ENCODE measurements at places on chromosomes 1 and 21. TPM values are rescaled to one million over a fixed set of nuclear protein-coding genes. Genes with fewer than 3 reads are reported as not detected.

Gene TMPRSS3
- not detected for total RNA-seq

Gene FABP3
- total RNA-seq = 6.5 TPM

Gene ADAM30
- not detected for total RNA-seq

Gene DNASE2B
- total RNA-seq = not detected

Gene TRIM46
- 4.8 TPM for total RNA-seq

Gene PLPPR4
- 6.6 TPM for total RNA-seq

Gene SERPINC1
- total RNA-seq = not detected

Gene PTGFRN
- 20.4 TPM for total RNA-seq

Gene OR4F29
- not detected for total RNA-seq

Gene ECM1
- total RNA-seq = 19.7 TPM

Gene CD1D
- 1.1 TPM for total RNA-seq

Gene ATP1A4
- total RNA-seq = 1.2 TPM

Gene WNT2B
- 10.9 TPM for total RNA-seq

Gene SELENBP1
- 71.9 TPM for total RNA-seq

Gene NTMT2
- not detected for total RNA-seq

Gene RNU1-4
- 13,769 TPM for total RNA-seq

Gene AIRE
- total RNA-seq = 0.13 TPM

Gene FLAD1
- 24.3 TPM for total RNA-seq

Gene CHIA
- not detected for total RNA-seq

Gene PTPN22
- total RNA-seq = 4.1 TPM

Gene SPRR2F
- total RNA-seq = not detected

Gene S100A3
- total RNA-seq = not detected

Gene FAM163A
- total RNA-seq = not detected

Gene FMO1
- total RNA-seq = 10.2 TPM

Gene GPR61
- not detected for total RNA-seq

Gene KCNJ15
- total RNA-seq = 9.3 TPM

Gene RGL1
- total RNA-seq = 76.9 TPM

Gene CADM3
- 207 TPM for total RNA-seq

Gene HSD11B1
- total RNA-seq = 6.0 TPM

Gene CYP4A11
- 0.36 TPM for total RNA-seq

Gene GBP7
- total RNA-seq = 0.13 TPM

Gene TRPM2
- total RNA-seq = 9.9 TPM

Gene NMNAT2
- 2.6 TPM for total RNA-seq

Gene GIPC2
- total RNA-seq = 4.0 TPM

Gene VCAM1
- 36.2 TPM for total RNA-seq

Gene RHBDL2
- total RNA-seq = 0.22 TPM

Gene GABRD
- not detected for total RNA-seq

Gene MPZL1
- 102 TPM for total RNA-seq

Gene LMX1A
- 0.22 TPM for total RNA-seq

Gene SH3D21
- 9.8 TPM for total RNA-seq

Gene KDM1A
- total RNA-seq = 39.9 TPM

Gene TSPEAR
- total RNA-seq = not detected

Gene FRRS1
- total RNA-seq = 6.4 TPM

Gene ZNF648
- 0.53 TPM for total RNA-seq

Gene DAB1
- total RNA-seq = 10.5 TPM

Gene F3
- total RNA-seq = 19.9 TPM

Data from sciatic nerve (tissue), 2 donors.